ENCODE measurements at places on chromosomes 4 and X.
A peak's percentile ranks its signal among the peaks of the same experiment; 100 is the strongest.

DNA sequence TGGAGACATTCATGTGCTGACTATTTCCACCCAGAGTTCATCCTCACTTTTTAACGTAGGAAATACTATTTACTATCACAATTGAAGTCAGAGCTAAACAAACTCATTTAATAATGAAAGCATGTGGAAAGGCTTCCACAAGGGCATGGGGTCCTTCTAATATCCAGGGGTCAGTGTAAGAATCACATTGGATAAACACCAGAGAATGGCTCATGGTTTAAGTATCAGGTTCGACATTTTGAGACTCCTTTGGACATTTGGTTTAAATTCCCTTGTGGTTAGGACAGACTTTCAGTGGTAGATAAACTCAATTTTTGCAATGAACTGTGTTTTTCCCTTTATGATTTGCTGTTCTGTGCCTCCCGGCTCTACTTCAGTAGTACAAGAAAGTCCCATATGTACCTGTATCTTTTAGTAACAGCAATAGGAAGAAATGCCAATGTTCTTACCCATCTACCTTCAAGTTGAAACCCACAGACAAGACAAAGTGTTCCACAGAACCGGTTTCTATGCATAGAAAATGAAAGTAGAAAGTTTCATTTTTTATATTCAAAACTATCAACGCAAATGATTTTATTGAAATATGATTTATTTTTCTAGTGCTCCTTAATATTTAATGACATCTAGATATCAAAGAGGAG is 589.0 kb upstream of the FAM241A start:
- DNase-seq, result no peak

DNA sequence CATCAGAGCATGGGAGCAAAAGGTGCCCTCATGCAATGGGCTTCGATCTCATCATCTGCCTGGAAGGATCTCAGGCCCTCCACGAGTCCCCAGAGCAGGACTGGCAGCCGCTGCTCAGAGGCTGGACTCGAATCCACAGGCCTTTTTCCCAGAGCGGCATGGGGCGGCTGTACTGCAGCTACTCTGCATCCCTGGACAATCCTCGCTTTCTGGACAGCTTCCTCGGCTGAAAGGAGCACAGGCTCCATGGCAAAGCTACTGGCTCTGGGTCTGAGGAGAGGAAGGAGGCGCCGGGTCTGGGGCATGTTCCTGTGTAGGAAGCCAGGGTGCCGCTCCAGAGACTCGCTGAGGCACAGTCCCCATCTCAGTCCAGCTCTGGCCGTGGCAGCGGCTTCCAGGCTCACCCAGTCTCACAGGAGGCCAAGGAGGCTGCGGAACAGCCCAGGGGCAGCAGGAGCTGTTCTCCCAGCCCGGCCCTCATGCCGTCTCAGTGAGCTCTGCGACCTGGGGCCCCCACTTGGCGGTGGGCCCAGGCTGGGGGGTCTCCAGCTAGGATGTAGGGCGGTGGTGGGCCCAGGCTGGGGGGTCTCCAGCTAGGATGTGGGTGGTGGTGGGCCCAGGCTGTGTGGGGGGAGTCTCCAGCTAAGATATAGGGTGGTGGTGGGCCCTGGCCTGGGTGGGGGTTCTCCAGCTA is 2.7 kb upstream of the SPON2 start:
- DNase-seq, result no peak

DNA sequence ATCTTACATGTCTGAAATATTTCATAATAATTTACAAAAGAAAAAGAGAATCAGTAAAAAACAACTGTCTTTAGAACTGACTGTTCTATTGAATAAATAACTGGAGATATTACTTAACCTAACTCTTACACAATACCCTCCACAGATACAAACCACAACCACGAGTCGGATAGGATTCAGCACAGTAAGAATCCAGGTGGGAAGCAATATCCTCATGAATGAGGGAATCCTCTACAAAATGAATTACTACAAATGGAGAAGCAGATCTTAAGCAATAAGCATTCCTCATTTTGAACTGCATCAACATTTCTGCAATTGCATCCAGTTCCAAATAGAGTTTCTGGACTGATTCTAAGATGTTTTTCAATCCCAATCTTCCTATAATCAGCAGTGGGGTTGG is 227.1 kb downstream of the SH2D1A start:
- DNase-seq, result no peak

DNA sequence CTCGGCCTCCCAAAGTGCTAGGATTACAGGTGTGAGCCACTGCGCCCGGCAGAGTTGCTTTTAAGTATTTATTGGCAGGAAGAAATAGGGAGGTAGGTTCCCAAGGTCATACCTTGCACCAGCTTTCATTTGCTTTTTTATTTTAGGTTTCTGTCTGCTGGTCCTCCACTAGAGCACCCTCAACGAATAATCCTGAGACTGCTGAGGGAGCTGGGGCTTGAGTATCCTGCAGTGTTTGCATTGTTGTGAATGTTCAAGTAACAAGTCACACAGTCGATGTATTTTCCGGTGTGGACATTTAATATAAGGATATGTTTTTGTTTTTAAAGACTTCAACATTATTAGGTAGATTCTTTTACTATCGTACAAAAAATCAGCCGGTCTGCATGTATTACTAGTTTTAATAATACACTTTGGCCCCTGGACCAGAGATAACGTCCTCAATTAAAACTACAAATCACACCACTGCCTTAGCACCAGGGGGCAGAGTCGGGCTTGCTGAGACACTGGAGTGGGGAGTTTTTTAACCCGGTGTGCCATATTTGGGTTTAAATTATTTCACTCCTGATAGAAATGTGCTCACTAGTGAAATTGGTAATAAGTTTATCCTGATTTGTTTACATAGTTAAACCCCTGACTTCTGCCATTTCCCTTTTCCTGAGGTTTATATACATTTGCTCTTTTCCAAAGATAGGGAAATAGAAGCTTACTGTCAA is 11.6 kb downstream of the SMIM20 start:
- peak; percentile 48 for DNase-seq

DNA sequence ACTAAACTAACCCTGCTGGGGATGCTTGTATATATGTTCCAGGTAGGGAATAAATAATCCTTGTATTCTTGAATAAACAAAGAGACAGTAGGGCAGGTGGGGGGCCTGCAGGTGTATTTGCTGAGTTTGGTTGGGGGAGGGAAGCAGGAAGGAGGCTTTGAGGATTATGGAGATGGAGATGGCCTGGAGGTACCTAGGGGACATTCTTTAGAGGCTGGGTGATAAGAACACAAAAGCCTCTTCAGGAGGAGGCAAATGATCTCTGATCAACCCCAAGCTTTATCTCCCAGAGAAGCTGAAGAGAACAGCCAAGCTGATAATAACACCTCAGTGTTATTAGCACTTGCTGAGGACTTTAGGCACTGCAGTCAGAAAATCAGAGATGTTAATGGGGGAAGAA is 187.7 kb downstream of the MGST2 start:
- DNase-seq, result no peak

DNA sequence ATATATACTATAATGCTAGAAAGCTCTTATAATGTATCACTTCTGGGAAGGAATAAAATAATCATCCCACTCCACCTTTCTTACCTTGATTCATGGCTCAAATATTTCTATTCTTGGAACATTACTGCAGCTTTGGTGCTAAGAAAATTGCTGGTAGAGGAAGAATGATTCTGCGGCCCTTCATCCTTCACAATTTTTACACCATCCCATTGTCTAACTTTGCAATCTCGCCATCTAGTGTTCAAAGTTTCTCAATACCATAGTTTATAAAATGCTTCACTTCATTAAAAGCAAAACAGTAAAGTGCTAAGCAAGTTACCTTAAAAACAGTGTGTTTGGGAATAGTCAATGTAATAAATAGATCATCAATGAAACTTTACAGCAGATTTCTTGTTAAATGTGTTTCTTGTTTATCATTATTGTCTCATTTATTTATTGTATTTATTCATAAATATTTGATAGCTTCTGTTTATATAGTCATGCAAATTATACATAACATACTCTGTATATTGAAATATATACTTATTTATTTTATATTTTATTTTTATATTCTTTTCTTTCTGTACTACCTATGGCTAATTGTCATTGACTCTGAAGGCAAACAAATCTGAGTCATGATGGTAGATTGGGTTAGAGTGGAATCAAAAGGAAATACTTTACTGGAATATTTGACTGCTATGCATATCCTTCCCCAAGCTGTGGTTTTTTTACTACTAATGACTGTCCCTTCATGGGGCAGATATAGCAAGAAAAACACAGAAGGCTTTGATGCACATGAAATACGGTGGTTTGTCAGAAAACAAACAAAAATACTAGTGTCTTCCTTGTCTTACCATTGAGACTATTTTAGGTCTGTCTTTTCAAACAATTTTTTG is 390.7 kb downstream of the MAPK10 start:
- DNase-seq, result no peak
